ENCODE measurements at places on chromosomes 7 and 10.

GRCh38 chr10:103555712-103556111 lies 62.2 kb downstream of the NEURL1 start:
- DNase-seq, result no peak

GRCh38 chr7:80552031-80552694 lies 40.3 kb upstream of the GNAT3 start:
- no peak for DNase-seq

- no peak for DNase-seq
Measured at GRCh38 chr7:118053353-118053752, 130.6 kb upstream of the LSM8 start.

DNA sequence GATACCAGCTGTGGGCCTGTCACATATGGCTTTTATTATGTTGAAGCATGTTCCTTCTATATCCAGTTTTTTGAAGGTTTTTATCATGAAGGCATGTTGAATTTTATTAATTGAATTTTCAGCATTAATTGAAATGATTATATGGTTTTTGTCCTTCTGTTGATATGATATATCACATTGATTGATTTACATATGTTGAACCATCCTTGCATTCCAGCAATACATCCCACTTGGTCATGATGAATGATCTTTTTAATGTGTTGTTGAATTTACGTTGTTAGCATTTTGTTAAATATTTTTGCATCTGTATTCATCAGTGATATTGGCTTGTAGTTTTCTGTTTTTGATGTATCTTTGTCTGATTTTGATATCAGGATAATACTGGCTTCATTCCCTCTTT lies 21.2 kb downstream of the PRSS37 start:
- DNase-seq, result no peak

DNA sequence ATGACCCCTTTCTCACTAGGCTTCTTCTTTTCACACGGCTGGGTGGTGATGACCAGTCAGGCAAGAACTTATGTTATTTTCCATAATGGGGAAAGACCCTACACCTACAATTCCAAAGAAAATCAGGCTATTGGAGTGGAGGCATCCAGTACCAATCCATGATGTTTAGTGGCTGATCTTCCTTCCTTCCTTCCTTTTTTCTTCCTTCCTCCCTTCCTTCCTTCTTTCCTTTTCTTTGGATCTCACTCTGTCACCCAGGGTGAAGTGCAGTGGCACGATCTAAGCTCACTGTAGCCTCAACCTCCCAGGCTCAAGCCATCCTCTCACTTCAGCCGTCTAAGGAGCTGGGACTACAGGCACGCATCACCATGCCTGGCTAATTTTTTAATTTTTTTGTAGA lies 2.5 kb downstream of the RGS10 start:
- DNase-seq, result no peak
